Breast epithelium (tissue), 4 donors: ENCODE measurements at places on chromosomes 13 and 19. TPM values are rescaled to one million over a fixed set of nuclear protein-coding genes. Genes with fewer than 3 reads are reported as not detected.

The CYP2A7 gene
- total RNA-seq: not detected

The KRTDAP gene
- total RNA-seq: not detected

The ADM5 gene
- 1.4 TPM for total RNA-seq

The CD79A gene
- 0.80 TPM for total RNA-seq

The TUBB4A gene
- total RNA-seq: not detected

The ZNF724 gene
- 3.5 TPM for total RNA-seq

The TGFB1 gene
- total RNA-seq: 13.4 TPM

DNA sequence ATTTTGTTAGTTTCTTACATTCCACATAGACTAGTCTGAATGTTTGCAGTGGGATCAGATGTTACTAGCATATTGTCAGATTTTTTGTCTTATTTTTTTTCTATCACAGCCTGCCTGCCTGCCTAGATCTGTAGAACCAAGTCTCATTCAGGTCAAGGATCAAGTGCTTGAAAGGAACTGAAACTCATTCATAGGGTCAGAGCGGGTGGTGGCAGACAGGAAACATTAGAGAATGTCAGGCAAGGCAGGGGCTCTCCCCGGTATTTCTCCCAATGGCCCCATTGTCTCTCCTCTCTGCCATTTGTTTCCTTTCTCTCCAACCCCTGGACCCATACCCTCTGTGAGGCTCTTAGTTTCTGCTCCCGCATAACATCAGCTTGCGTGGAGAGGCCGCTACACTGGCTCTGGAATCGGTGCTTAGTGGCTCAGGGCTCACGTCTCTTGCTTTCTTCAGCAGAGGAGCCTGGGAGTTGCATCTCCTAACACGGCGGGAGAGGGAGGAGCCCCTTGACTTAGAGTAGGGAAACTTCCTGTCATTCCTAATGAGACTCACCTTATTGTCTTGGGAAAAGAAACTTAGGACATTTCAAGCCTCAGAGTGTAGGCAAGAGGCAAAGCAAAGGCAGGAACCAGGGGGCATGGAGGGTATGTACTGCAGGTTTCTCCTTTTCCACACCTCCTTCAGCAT is 35.6 kb upstream of the SPATA13 start:
- no peaks in the 10 kb centered on the region for H3K27me3 ChIP-seq
- H3K27ac ChIP-seq: no peak overlapping the region
- H3K36me3 ChIP-seq: no peaks in the 10 kb centered on the region
- H3K4me3 ChIP-seq: no peak overlapping the region

GRCh38 chr19:46715975-46716671 is 791 bp downstream of the PRKD2 start:
- no peak for DNase-seq
- H3K4me1 ChIP-seq: no peaks in the 10 kb centered on the region
- H3K27me3 ChIP-seq: no peaks in the 10 kb centered on the region
- peak overlapping the region; percentile 91 for H3K27ac ChIP-seq
- H3K36me3 ChIP-seq: no peaks in the 10 kb centered on the region
- peak overlapping the region; percentile 74 for H3K4me3 ChIP-seq

DNA sequence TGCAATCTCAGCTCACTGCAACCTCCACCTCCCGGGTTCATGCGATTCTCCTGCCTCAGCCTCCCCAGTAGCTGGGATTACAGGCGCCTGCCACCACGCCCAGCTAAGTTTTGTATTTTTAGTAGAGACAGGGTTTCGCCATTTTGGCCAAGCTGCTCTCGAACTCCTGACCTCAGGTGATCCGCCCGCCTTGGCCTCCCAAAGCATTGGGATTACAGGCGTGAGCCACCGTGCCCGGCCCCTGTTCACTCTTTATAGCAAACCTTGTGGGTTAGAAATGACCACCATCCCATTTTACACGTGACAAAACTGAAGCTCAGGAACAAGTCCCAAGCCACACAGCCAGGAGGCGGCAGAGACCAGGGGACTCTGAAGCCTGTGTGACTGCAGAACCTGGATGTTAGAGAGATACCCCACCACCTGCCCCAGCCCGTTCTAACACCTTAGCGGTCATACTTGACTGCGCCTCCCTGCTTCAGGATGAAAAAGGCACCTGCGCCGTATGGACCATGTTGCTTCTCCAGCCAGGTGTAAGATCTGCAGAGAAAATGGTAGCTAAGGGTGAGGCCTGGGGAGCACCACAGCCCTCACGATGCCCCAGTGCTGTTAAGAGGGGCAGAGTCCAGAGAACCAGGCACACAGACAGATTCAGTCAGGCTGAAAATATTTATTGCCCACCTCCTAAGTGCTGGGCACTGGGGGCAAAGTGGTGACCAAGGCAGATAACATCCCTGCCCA is 3.6 kb downstream of the DMAC2 start:
- no peaks in the 10 kb centered on the region for H3K4me1 ChIP-seq
- no peaks in the 10 kb centered on the region for H3K36me3 ChIP-seq
- H3K4me3 ChIP-seq: no peak overlapping the region
- no peak for DNase-seq
- no peak overlapping the region for H3K27ac ChIP-seq

GRCh38 chr13:77323858-77324257 is 3.0 kb downstream of the MYCBP2 start:
- H3K27me3 ChIP-seq: no peaks in the 10 kb centered on the region
- no peak overlapping the region for H3K4me3 ChIP-seq
- H3K27ac ChIP-seq: no peak overlapping the region
- H3K4me1 ChIP-seq: peaks cover 20% of the 10 kb centered on the region
- H3K36me3 ChIP-seq: no peaks in the 10 kb centered on the region

DNA sequence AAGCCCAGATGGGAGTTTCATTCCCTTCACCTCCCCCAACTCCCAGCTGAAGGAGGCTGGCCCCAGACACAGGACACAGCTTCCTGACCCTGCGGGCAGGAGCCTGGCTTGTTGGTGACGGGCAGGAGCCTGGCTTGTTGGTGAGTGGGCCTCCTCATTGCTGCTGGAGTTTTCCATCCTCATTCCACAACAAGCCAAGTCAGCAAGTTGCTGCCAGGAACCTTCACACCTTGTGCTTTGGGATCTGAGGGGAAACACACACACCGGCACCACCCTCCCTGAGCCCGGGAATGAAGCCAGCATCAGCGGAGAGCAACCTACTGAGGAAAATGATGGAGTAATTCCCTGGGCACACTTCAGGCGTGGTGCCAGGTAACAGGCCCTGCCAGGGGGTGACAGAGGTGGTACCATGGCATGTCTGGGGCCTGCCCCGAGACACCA is 74.9 kb downstream of the ALOX5AP start:
- peak overlapping the region; percentile 78 for H3K27ac ChIP-seq
- no peak for DNase-seq
- H3K4me3 ChIP-seq: peak overlapping the region; percentile 21
- no peaks in the 10 kb centered on the region for H3K27me3 ChIP-seq
- peaks cover 5% of the 10 kb centered on the region for H3K4me1 ChIP-seq

DNA sequence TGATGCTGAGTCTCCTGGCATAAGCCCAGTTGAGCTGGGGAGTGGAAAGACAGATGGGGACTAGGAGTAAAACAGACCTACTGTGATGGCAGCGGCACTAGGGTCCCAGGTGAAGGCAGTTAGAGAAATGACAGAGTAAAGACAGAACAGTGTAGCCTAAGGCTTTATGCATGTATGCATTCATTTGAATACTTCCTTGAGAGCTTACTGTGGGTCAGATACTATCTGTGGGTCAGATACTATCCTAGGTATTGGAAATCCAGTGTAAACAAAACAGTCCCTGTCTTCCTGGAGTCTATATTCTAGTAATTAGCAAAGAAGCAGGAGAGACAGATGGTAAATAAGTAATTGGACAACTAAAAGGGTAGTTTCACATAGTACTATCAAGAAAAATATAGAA is 73.7 kb upstream of the LRCH1 start:
- no peak overlapping the region for H3K27ac ChIP-seq
- no peak for DNase-seq
- H3K4me1 ChIP-seq: no peaks in the 10 kb centered on the region
- H3K4me3 ChIP-seq: no peak overlapping the region
- no peaks in the 10 kb centered on the region for H3K36me3 ChIP-seq

GRCh38 chr13:51645761-51646670 is 61.8 kb downstream of the WDFY2 start:
- no peaks in the 10 kb centered on the region for H3K27me3 ChIP-seq
- no peaks in the 10 kb centered on the region for H3K36me3 ChIP-seq
- H3K4me1 ChIP-seq: peaks cover 7% of the 10 kb centered on the region
- H3K27ac ChIP-seq: peak overlapping the region; percentile 34

- H3K4me3 ChIP-seq: no peak overlapping the region
- no peaks in the 10 kb centered on the region for H3K36me3 ChIP-seq
- H3K27ac ChIP-seq: no peak overlapping the region
- no peaks in the 10 kb centered on the region for H3K4me1 ChIP-seq
- H3K27me3 ChIP-seq: no peaks in the 10 kb centered on the region
These were observed 5.8 kb upstream of the FRY start for GRCh38 chr13:32025730-32026129.

DNA sequence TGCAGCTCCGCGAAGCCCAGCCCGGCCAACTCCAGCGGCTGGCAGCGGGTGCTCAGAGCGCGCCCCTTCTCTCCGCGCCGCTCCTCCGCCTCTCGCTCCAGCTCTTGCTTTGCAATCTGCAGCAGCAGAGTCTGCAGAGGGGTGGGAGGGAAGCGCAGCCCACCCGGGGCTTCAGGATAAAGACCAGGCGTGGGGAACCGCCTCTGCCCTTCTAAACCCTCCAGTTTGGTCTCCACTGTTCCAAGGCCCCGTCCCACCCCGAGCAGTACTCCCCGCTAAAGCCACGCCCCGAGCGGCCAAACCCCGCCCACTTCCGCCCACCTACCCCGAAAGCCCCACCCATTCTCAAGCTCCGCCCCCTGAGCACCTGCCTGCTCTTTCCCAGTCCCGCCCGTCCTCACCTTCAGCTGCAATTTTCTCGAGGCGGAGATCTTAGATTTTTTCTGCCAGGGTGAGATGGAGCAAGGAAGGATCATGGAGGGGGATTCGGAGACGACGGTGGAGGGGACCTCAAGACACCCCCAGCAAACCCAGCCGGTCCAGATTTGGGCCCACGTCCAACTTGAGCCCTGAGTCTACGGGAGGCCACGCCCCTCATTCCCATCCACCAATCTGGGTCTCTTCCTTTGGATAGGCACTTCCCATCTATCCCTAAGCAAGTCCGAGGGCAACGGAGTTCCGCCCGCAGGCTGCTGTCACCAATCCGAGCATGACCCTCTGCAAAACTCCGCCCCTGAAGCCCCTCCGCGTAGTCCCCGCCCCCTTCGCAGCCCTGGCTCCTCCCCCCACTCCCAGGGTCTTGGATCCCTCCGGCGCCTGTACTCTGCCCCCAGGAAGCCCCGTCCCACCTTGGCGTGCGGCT is 1.1 kb downstream of the TNNI3 start:
- H3K27ac ChIP-seq: no peak overlapping the region
- peaks cover 55% of the 10 kb centered on the region for H3K27me3 ChIP-seq
- peak overlapping the region; percentile 52 for H3K4me3 ChIP-seq
- H3K36me3 ChIP-seq: no peaks in the 10 kb centered on the region

DNA sequence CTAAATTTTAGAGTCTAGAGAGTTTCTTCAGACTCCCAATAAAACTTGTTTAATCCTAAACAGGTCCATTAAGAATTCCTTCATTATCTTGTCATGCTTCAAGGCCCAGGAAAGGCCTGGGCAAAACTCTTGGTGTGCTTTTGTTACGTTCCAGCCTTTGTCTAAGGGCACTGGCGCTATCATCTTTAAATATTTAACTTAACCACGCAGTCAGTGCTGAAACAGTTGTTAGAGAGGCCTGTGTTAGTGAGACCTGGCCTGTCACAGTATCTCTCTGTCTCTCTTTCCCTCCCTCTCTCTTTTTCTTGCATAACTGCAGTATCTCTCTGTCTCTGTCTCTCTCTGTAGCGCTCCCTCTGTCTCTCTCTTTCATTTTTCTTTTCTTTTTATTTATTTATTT is 8.2 kb upstream of the OR1M1 start:
- no peak overlapping the region for H3K4me3 ChIP-seq
- H3K4me1 ChIP-seq: no peaks in the 10 kb centered on the region
- no peaks in the 10 kb centered on the region for H3K36me3 ChIP-seq
- no peak for DNase-seq

DNA sequence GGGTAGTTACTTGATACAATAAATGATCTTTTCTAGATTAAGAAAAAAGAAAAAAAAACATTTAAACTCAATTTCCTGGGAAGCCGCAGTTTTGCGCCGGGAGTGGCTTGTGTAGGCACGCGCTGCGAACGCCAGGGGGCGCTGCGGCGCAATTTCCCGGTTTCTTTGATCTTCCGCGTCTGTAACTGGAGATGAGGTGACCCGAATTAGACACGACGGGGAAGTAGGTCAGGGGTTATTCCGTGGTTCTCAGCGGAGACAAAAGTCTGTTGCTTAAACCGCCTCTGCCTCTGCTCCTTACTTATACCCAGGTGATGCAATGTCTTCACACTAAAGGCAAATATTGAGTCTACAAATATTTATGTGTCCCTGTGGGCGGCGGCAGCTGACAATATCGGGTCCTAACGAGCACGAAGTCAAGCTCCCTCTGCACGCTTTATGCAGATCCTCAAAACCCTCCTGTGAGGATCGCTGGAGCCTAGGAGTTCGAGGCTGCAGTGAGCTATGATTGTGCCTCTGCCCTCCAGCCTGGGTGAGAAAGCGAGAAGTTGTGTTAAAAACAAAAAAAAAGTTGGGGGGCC is 15.2 kb downstream of the STXBP2 start:
- no peak overlapping the region for H3K4me3 ChIP-seq
- no peaks in the 10 kb centered on the region for H3K4me1 ChIP-seq
- DNase-seq: peak; percentile 85
- H3K27me3 ChIP-seq: no peaks in the 10 kb centered on the region
- no peaks in the 10 kb centered on the region for H3K36me3 ChIP-seq
